Immature natural killer cell (primary cell): ENCODE measurements at places on chromosomes 1 and 21.
A peak's percentile ranks its signal among the peaks of the same experiment; 100 is the strongest.

- DNase-seq, result no peak
Observed at GRCh38 chr1:243447347-243447746, 191.5 kb downstream of the SDCCAG8 start.

DNA sequence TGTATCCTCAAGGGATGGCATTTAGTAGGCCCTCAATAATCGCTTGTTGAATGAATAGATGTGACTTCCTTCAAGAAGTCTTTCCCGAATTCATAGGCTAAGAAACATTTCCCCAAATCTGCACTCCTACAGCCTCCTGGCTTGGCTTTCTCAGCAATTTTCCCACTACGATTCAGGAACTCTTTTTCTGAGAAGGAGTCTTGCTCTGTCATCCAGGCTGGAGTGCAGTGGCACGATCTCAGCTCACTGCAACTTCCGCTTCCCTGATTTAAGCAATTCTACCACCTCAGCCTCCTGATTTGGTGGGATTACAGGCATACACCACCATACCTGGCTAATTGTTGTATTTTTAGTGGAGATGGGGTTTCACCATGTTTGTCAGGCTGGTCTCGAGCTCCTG, 37.9 kb upstream of the IFFO2 start:
- DNase-seq, result no peak

DNA sequence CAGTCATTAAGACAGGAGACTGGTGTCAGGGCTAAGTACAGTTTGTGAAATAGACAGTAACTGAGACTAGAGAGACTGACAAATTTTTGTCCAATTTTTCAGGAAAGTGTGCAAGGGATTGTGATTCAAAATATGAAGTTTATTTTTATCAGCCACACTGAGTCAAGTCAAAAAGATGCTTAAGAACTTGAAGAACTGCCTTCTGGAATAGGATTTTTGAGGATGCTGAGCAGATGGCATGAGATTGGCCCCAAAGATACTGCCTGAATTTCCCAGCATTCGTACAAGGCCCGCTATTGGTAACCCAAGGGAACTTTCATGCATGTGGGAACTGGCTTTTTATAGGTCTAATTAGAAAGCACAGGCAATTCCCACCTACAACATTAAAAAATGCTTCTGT, 610.0 kb downstream of the LMO4 start:
- no peak for DNase-seq

DNA sequence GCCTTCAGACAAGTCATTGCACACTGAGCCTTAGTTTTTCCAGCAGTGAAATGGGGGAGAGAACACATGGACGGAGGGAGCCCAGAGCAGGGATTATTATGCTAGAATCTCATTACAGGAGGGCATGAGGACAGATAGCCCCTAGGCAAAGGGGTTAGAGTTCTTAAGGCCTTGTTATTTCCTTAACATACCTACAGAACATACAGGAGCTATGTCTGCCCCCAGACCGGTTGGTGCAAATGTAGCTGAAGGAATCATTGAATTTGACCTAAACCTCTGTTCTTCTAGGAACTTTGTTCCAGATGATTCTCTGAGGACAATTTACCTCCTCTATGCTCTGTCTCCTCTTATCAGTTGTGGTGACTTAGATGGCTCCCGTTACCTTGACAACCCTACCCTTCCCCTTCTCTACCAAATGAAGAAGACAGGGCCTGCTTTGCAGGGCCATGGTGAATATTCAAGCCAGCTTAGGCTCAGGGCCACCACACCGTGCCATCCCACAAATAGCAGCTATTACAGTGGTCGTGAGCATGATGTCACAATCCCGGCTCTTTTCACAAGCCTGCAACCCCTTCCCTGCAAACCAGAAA, 156.9 kb downstream of the IGSF21 start:
- DNase-seq, result no peak

GRCh38 chr1:54871275-54872035, 15.5 kb downstream of the DHCR24 start:
- DNase-seq, result no peak

GRCh38 chr1:174743654-174744561, 255.8 kb upstream of the CACYBP start:
- DNase-seq, result peak; percentile 43

DNA sequence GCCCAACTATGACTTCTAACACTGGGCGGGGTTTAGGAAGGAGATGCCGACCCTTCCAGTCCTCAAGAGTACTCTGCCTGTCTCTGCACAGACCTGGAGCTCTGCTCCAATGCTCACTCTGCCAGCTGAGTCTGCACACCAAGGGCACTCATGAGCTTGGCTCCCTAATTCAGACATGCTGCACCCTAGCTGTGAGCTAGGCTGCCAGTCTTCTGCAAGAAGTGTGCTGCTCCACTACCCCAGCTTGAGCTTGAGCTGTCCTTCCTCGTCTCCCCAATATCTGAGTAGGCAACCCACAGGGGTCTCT, 13.2 kb downstream of the TP53BP2 start:
- DNase-seq, result no peak

- DNase-seq, result no peak
Observed at GRCh38 chr1:110255392-110255787, 45.3 kb downstream of the KCNC4 start.

- no peak for DNase-seq
Observed at GRCh38 chr1:228393811-228394570, 12.6 kb downstream of the TRIM11 start.

DNA sequence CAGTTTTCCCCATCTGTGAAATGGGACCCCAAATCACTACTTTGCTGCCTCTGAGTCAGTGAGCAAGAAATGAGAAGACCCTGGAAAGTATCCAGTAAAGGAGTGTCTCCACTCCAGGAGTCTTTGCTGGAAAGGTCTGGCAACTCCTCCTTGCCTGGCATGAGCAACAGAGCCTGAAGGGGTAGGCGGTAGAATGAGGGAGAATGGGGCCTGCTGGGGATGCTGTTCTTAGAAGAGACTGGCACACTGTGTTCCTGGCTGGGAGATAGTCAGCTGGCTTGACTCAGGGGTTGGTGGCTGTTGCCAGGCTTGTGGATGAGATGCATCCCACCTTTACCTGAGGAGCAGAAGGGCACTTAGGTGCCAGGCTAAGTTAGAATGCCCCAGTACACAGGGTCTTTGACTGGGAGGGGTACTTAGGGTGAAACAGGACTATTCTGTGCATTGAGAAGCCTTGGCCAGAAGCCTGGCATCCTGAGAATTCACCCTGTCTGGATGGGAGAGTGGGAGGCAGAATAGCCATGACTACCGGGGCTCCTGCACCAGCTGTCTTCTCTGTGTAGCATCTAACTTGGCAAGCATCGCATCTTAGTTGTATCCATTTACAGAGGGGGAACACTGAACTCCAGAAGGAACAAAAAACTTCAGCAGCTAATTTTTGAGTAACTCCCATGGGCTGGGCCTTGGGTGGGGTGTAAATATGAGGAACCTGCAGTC, 2.5 kb downstream of the MFSD2A start:
- no peak for DNase-seq

DNA sequence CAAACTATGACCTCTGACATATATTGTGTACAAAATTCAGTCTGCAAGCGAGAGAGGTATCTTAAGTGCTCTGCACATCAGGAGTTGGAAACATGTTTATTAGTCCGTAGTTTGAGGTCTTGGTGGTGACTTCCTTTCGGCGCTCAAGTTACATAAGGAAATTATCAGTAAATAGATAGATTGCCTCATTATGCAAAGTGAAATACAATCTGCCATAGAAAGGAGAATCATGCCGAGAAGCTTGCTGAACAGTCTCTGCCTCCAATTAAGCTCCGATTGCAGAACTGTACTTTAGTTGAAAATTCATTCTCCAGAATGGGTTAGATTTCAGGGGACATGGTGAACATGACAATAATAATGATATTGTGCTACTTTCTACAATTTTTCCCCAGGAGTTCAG, 271.8 kb downstream of the BRINP2 start:
- DNase-seq, result no peak

DNA sequence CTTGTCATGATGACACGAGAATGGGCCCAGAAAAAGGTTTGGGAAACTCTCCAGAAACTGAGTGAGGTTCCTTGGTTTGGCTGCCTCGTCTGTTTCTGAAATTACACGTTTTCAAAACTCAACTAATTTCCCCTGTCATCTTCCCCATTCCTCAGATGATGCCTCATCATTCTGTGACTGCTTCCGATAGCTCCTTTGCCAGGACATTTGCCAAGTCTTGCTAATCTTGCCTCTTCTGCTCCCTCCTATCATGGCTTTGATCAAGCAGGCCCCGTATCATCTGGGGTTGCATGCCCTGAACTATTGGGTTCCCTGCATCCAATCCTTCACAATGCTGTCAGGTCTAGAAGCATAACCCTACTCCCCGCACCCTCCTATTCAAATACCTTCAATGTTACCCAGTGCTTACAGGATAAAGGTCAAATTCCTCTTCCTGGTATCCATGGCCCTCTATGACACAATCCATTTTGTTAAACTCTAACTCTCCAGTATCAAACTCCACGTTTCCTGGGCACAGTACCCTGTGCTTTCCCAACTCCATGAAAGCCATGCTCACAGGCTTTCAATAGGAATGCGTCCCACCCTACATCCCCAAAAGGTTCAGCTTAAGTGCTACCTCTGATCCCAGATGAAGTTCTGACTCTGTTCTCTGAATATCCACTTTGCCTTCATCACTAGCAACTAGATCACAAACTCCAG, 22.2 kb upstream of the TMEM200B start:
- DNase-seq, result no peak

- DNase-seq, result no peak
Observed at GRCh38 chr1:162191396-162192305, 122.2 kb downstream of the NOS1AP start.

DNA sequence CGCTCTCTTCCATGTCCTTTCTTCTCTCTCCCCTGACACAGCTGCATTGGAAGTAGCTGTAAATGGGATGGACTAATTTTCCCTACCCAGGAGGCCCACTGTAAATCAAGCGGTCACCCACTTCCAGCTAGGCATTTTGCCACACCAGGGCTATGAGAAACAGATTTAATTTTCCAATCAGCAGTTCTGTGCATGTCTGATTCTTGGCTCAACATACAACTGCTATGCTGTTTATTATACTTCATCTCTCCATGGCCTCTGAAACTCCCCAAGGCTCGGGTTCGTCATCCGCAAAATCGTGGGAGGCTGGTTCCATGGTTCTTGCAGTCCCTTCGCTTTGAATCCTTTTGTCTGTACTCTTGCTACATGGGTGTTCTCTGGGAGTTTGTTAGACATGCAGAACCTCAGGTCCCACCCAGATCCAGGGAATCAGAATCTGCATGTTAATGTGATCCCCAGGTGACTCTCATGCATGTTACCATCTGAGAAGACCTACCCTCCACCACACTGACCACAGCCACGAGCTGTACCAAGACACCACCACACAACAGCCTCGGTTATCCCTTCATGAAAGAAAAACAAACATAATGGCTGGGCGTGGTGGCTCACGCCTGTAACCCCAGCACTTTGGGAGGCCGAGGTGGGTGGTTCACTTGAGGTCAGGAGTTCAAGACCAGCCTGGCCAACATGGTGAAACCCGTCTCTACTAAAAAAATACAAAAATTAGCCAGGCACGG, 190.5 kb downstream of the GABPA start:
- no peak for DNase-seq
